NCI-H1930 (cell line): ENCODE measurements at places on chromosomes 16 and 17.

DNA sequence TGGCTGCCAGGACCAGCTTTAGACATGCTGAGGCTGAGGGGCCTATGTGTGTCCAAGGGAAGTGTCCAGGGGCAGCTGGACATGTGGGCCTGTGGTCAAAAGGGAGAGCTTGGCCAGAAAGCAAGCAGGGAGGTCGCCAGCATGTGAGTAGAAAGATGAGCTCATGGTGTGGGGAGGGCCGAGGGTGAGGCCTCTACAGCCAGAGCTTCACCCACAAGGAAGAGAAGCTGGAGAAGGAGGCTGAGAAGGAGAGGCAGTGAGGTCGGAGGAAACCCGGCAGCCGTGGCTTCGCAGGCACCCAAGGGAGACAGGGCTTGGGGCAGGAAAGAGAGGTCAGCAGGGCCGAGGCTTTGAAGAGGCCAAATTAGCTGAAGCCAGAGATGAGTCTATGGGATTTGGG is 4.0 kb upstream of the HSD11B2 start:
- no peak for DNase-seq

GRCh38 chr16:49855280-49855821 is 561 bp downstream of the ZNF423 start:
- peak; percentile 47 for DNase-seq

DNA sequence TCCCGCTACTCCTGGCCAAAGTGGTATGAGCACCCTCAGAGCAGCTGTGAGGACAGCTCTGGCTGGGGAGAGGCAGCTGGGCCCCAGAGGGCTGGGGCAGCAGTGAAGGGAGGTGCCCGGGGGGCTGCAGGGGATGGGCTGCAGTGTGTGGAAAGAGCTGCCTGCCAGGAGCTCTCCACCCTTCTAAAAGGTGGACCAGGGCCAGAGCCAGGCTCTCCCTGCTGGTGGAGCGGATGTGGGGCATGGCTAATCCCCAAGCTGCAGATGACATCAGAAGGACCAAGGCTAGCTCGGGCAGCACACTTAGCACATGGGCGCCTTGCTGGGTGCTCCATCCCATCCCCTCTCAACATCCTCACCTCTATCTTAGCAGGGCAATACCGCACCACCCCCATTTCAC is 103.1 kb downstream of the SDK2 start:
- DNase-seq, result no peak

DNA sequence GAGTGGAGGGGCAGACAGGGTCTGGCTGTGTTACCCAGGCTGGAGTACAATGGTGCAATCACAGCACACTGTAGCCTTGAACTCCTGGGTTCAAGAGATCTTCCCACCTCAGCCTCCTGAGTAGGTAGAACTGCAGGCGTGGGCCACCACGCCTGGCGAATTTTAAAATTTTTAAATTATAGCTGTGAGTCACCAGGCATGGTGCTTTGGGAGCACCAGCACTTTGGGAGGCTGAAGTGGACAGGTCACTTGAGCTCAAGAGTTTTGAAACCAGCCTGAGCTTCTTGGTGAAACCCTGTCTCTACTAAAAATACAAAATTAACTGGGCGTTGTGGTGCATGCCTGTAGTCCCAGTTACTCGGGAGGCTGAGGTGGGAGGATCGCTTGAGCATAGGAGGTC is 114.0 kb downstream of the CHD9 start:
- no peak for DNase-seq

DNA sequence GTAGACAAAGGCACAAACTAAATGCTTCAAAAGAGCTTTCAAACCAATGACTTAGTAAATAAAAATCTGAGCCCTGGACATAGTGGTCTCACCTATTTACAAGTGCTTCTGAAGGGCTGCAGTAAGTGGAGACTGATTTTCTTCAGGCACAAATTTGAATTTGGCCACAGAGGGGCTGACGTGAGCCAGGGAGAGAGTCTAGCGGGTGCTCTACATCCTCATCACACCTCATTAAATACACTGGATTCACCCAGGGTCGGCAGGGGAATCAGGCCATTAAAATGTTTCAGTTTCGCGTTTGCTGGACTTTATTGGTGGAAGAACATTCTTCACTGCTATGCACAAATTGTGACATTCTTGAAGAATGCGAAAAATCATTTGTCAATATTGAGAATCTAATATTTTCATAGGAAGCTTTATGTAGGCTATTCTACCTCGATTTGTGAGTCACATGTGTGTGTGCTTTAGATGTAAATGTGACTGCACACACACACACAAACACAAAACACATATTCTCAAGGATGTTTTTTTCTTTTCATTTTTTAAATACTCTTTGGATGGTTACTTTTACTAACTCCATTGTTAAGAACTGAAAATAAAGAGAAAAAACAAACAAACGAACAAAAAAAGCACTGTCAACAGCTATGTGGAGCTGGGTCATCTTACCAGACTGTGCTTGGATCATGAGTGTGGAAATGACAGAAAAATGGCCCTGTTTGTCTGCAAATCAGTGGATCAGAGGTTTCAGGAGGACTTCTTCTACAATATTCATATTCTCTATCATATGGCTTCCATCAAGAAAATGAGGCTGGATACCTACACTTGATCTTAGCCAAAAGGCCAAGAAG is 58.9 kb downstream of the CDH11 start:
- no peak for DNase-seq

DNA sequence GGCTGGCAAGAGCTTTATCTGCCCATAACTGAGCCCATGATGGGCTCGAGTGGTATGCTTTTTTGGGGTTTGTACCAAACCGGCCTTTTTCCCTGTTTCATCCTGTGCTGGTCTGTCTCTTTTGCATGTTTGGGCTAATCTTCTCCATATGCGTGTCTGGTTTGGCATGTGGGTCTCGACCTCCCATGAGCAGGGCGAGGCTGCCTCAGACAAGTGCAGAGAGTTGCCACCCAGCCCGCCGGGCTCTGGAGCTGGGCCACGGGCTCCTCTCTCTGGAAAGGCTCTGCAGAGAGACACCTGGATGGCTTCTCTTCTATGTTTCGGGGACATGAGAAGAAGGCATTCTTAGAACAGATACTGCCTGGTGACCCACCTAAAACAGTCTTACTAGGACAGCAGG is 67.8 kb upstream of the TBX2 start:
- DNase-seq, result no peak

DNA sequence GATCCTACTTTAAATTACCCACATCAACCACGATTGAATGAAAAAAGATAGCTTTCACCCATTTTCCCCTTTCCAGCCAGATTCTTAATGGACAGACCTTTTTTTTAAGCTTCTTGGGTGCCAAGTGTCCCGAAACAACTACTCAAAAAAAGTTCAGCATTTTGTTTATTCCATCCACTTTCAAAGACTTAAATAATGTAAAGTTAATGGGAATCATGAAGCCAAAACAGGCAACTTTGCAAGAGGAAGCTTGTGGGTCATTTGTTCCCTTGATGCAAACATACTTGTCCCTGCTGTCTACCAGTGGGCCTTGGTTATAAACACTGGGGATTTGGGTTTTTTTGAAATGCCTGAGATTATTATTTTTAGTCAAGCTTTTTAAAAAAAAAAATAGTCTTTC is 414.0 kb upstream of the PSMD7 start:
- no peak for DNase-seq

DNA sequence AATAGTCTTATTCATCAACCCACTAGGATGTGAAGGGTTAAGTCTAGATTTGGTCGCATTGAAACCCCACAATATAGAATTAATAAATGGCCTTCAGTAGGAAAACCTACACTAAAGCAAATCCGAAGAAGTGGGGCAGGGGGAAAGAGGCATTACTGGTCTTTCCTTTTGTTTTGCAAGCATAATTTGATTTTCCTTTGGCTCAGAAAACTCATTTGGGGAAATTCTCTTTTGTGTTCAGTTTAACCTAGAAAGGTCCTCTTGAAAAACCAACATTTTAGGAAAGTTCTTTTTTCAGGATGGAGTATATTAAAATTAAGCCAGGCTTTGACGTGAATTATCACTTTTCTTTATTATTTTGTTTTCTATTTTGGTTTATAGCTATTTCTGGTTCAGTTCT is 31.7 kb downstream of the ERCC4 start:
- no peak for DNase-seq

DNA sequence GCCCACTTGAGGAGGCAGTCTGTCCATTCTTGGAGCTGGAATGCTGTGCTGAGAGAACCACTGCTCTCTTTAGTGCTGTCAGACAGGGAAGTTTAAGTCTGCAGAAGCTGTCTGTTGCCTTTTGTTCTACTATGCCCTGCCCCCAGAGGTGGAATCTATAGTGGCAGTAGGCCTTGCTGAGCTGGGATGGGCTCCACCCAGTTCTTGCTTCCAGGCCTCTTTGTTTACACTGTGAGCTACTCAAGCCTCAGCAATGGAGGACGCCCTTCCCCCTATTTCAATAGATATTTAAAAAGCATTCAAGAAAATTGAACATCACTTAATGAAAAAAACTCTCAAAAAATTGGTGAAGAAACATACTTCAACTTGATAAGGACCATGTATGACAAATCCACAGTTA is 313.5 kb downstream of the PHKB start:
- no peak for DNase-seq

- no peak for DNase-seq
Observed at GRCh38 chr16:47634727-47635126, 173.6 kb downstream of the PHKB start.

DNA sequence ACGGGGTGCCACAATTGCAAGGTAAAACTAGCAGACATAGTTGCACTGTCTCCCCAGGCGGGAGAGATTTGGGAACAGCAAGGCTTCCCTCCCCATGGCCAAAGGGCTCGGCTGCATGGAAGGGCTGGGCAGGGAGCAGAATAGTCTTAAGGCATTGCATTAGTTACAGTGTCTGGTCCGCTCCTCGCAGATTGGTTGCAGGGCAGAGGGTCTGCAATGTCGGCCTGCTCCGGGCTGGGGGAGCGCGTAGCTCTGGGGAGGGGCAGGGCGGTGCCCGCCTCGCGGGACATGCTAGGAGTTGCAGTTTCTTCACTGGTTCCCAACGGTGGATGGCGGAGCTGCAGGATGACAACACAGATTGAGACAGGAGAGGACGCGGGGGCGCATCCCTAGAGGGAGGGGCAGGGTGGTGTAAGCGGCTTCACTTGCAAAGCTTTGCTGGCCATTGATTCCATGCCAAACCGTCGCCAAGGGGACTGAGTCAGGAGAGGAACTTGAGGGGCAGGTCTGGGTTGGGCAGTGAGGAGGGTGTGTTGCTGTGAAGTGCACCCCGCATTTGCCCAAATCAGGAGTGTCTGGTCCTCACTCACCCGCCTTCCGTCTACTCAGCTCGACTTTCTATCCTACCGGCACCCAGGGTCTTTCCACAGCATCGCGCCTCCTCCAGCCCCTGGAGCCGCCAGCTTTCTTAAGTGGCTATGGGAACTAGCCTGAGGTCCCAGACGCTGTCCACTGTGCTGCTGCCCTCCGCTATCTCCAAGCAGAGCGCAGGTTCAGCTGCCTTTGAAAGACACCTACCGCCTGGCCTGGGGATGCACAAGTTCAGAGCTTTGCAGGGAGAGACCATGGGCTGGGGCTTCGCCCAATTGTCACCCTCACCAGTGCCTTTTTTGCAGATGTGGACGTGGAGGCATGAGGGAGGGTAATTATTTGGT is 1748.9 kb downstream of the TP53TG3F start:
- peak; percentile 51 for DNase-seq

DNA sequence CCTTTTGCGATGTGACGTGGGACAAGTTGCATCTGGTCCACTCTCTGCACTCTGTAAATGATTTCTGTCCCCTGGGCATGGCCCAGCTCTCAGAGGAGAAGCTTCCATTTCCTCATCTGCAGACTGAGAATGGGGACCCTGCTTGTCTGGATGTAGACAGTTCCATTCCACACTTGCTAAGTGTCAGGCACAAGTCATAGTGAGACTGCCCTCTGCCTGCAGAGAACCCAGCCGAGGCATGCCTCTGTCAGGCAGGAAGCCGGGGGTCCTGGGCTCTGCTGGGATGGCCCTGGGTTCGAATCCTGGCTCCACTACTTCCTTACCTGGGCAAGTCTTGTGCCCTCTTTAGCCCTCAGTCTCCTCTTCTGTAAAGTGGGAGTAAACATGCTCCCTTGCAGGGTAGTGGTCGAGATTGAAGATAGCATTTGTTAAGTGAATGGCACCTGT is 4.1 kb downstream of the MAP2K3 start:
- DNase-seq, result no peak

DNA sequence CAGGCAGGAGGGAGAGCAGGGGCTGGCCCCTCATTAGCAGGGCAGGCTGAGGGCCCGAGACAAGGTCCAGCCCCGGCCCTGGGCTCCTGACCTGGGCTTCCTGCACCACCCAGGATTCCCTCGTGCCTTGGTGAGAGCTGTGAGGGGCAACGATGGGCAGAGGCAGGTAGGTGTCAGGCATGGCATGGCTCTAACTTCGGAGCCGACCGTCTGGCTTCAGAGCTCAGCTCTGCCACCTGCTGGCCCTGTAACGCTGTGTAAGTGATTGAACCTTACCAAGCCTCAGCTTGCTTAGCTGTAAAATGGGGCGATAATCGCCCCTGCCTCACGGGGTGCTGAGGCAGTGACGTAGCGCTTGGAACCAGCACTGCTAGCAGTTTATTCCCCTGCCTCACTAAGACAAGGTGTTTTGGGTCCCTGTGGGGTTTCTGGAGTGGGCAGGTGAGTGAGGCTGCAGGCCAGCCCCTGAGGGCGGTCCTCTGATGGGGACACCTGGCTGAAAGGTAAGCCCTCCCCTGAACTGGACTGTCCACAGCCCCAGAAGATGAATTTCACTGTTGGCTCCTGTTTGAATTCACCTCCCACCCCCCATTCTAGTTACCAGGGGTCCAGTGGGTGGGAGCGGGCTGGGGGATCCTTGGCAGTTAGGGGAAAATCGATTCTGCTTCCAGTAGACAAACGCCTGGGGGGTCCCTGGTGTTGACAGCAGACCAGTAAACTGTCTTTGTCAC is 184.8 kb upstream of the GSE1 start:
- DNase-seq, result no peak

GRCh38 chr17:38562903-38563302 is 42.8 kb downstream of the SRCIN1 start:
- no peak for DNase-seq

GRCh38 chr17:69800870-69801269 is 274.2 kb upstream of the KCNJ16 start:
- DNase-seq, result no peak

DNA sequence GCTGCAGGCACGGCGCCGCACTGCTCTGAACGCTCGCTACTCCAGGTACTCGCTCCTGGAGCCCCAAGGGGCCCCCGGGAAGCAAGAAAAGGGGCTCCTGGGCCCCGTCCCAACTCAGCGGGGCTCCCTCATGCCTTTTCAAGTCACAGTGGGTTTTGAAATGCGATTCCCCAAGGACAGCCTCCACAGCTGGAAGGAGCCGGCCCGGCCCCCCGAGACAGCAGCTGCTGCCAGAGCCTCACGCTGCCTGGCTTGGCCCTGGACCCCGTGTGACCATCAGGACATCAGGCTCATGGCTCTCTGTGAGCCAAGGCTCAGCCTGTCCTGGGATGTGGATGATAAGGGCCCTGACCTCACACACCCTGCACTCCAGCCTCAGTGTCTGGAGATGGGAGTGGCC is 80.6 kb downstream of the LMF1 start:
- no peak for DNase-seq

GRCh38 chr16:57297856-57298255 is 13.4 kb upstream of the PLLP start:
- no peak for DNase-seq

- no peak for DNase-seq
Observed at GRCh38 chr16:81477697-81478693, 33.4 kb downstream of the CMIP start.
